ENCODE measurements at places on chromosomes 5 and 9.

- peak; percentile 54 for DNase-seq
Observed at GRCh38 chr9:114968671-114969070, 38.3 kb upstream of the TNFSF8 start.

DNA sequence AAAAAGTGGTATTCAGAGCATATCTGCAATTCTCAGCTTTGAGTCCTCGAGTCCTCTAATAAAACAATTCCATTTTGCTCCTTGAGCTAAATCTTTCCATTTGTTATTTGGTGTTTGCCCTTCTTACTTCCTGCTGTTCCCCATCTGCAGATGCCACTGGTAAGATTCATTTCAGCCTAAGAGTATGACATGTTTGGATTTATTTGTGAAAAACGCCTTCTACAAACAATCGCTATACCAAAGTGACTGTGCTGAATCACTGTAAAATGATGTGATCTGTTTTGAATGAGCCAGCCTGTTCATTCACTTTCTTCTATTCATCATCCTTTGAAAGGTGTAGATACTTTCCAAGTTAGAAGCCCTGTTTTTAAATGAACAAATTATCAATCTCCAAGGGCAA, 27.7 kb downstream of the KCTD16 start:
- DNase-seq: peak; percentile 30

DNA sequence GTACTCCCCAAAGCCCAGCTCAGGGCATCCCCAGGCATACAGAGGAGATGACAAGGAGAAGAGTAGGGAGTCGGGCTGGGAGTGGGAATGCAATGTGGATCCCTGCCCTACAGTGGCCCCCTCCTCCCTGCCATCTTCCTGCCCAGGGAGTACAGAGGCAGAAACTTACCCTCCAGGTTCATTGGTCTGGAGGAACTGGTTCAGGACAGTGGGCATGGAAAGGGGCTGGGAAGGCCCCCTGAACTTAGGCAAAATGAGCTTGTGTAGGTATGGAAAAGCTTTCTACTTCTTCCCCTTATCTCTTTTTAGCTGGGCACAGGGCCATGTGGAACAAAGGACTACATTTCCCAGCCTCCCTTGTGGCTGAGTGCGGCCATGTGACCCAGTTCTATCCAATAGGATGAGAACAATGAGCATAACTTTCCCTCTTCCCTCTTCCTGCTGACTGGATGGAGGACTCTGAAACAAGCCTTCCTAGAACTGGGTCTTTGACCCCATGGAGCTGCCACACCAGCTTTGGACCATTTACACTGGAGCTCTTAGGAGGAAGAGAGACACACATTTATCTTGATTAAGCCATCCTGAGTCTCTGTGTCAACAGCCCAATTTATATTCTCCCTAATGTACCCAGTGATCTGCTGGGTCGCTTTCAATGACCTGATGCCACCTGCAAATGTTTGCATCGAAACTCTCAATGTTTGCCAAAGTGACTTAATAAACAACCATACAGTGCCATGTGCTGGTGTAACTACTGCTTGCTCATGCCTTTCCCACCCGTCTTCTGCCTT, 25.0 kb upstream of the HMCN2 start:
- DNase-seq: peak; percentile 50

- peak; percentile 28 for DNase-seq
Observed at GRCh38 chr9:80467632-80468031, 895.9 kb downstream of the TLE4 start.

- DNase-seq: peak; percentile 51
Observed at GRCh38 chr9:105245029-105245890, 809 bp downstream of the SLC44A1 start.

- no peak for DNase-seq
Observed at GRCh38 chr9:73845539-73845938, 651.6 kb upstream of the RORB start.

- DNase-seq: no peak
Observed at GRCh38 chr9:5949103-5949699, 58.5 kb downstream of the MLANA start.

GRCh38 chr5:10564838-10565784, 1.2 kb downstream of the ANKRD33B start:
- no peak for DNase-seq

- DNase-seq: no peak
Observed at GRCh38 chr9:126159430-126160060, 167.1 kb upstream of the MVB12B start.

GRCh38 chr5:11564706-11565105, 339.5 kb downstream of the CTNND2 start:
- no peak for DNase-seq

DNA sequence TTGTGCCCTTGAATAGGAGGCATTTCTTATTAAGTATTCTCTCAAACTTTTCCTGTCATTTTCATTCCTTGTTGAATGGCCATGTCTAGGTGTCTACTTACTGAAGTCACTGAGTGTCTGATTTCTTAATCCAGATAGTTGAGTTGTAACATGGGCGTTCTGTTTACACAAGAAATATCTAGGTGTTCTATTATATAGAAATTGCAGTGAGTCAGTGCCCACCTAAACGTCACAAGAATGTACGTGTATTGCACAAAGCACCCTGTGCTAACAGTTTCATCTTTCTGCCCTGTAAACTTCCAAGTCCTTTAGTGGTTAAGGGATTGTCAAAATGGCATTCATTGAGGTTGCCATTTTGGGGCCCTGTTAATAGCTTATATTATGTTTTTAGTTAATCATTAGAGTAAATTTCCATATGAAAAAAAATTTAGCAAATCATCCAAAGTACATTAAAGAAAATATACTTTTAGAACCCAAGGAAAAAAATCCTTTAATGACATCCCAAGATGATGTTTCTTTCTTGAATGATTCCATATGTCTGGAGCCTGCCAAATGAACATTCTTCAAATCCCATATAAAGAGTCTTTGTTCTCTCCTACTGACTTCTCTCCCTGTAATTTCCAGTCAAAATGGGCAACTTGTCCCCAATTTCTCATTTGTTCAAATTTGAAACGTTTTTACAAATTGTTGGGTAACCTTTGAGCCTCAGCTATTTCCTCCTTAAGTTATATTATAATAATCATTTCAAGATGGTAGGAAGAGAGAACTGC, 114.2 kb downstream of the GOLPH3 start:
- DNase-seq: peak; percentile 89

GRCh38 chr5:115484368-115484767, 60.2 kb downstream of the FEM1C start:
- DNase-seq: no peak

GRCh38 chr5:59604111-59604510, 289.4 kb downstream of the PDE4D start:
- DNase-seq: no peak

GRCh38 chr9:83444110-83444509, 94.1 kb downstream of the FRMD3 start:
- DNase-seq: no peak

DNA sequence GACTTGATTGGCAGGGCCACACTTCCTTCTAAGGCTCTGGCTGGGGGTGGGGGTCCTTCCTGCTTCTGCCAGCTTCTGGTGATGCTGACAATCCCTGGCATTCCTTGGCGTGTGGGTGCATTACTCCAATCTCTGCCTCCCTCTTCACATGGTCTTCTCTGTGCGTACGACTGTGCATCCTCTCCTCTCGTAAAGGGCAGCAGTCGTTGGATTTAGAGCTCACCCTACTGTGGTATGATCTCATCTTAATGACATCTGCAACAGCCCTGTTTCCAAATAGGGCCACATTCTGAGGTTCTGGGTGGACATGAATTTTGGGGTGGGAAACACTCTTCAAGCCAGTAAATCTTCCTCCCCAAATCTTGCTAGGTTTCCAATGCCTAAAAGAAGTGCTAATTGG, 36.8 kb downstream of the ROPN1L start:
- peak; percentile 28 for DNase-seq

DNA sequence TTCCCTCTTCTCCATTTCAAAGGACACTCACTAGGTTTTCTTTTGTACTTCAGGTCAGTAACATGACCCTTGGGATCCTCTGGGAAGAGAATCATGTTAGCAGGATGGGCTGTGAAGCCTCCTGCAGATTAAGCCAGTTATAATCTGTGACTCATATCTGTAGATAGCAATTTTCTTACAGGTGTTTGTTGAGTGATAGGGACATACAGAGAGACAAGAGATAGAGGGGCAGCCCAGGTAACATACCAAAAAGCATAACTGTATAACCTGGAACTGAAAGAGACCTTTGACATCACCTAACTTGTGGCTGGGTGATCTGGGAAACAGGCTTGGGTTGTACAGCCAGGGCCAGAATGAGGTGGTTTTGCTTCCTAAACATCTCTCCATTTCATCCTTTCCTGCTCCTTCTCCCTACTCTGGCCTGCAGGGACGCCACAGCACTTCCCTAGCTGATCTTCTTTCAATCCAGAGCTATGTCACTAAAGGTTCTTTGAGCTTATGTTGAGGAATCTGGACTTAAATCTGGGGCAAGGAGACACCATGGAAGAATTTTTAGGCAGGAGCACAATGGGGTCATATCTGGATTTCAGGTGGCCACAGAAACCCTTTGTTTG, 21.0 kb upstream of the PPARGC1B start:
- no peak for DNase-seq

- DNase-seq: peak; percentile 48
Observed at GRCh38 chr9:83166372-83166771, 103.4 kb upstream of the RASEF start.

GRCh38 chr5:441996-442334, 1.0 kb upstream of the EXOC3 start:
- DNase-seq: no peak

DNA sequence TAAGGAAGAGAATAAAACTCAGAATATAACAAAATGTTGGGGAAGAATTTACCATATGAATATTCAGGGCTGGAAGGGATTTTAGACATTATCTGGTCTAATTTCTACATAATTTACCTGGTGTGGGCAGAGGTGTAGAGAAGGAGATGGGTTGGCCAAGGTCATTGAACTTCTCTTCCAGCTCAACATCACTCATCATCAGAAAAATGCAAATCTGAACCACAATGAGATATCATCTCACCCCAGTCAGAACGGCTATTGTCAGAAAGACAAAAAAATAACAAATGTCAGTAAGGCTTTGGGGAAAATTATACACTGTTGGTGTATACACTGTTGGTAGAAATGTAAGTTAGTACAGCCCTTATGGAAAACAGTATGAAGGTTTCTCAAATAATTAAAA, 121.7 kb downstream of the PTTG1 start:
- peak; percentile 71 for DNase-seq

DNA sequence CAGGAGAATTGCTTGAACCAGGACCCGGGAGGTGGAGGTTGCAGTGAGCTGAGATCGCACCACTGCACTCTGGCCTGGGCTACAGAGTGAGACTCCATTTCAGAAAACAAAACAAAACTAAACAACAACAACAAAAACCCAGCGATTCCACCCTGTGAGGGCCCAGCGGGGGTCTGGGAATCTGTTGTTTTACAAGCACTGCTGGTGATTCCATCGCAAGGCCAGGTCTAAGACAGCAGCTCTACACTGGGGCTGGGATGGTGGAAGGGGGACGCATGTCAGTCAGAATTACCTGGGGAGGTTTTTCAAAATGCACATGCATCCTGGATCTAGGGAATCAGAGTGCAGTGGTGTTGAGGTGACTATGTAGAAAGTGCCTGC, 90.9 kb downstream of the ANKRD55 start:
- DNase-seq: no peak

GRCh38 chr5:146041180-146041789, 64.1 kb downstream of the PLAC8L1 start:
- DNase-seq: no peak

- peak; percentile 86 for DNase-seq
Observed at GRCh38 chr9:94919376-94920098, 193.0 kb downstream of the AOPEP start.
